Upper lobe of right lung (tissue), 1 donor: ENCODE measurements at places on chromosomes 4 and X. TPM values are rescaled to one million over a fixed set of nuclear protein-coding genes. Genes with fewer than 3 reads are reported as not detected.

GRCh38 chr4:45701621-45702020, 422.2 kb downstream of the GABRG1 start:
- no peak overlapping the region for H3K27ac ChIP-seq
- H3K4me1 ChIP-seq, result no peaks in the 10 kb centered on the region
- no peak for DNase-seq
- H3K27me3 ChIP-seq, result no peaks in the 10 kb centered on the region
- no peak overlapping the region for H3K4me3 ChIP-seq

MAGEB2 gene
- total RNA-seq, result not detected

MAML3 gene
- 13.1 TPM for total RNA-seq

- H3K4me3 ChIP-seq, result peak overlapping the region; percentile 48
- no peaks in the 10 kb centered on the region for H3K4me1 ChIP-seq
- H3K27ac ChIP-seq, result peak overlapping the region; percentile 74
- no peak for DNase-seq
These were observed 25.7 kb upstream of the BCORL1 start for GRCh38 chrX:129956765-129957164.

- no peak overlapping the region for H3K27ac ChIP-seq
- peaks cover 9% of the 10 kb centered on the region for H3K4me1 ChIP-seq
- no peaks in the 10 kb centered on the region for H3K36me3 ChIP-seq
- DNase-seq, result no peak
- H3K4me3 ChIP-seq, result no peak overlapping the region
- no peaks in the 10 kb centered on the region for H3K27me3 ChIP-seq
These were observed 181.4 kb upstream of the RBPJ start for GRCh38 chr4:26139310-26139924.

GRCh38 chr4:3389233-3390215, 52.2 kb upstream of the HGFAC start:
- DNase-seq, result peak; percentile 65
- H3K4me1 ChIP-seq, result peaks cover 29% of the 10 kb centered on the region
- no peaks in the 10 kb centered on the region for H3K27me3 ChIP-seq
- H3K36me3 ChIP-seq, result no peaks in the 10 kb centered on the region
- H3K27ac ChIP-seq, result peak overlapping the region; percentile 86

SLC16A2 gene
- 8.1 TPM for total RNA-seq

DNA sequence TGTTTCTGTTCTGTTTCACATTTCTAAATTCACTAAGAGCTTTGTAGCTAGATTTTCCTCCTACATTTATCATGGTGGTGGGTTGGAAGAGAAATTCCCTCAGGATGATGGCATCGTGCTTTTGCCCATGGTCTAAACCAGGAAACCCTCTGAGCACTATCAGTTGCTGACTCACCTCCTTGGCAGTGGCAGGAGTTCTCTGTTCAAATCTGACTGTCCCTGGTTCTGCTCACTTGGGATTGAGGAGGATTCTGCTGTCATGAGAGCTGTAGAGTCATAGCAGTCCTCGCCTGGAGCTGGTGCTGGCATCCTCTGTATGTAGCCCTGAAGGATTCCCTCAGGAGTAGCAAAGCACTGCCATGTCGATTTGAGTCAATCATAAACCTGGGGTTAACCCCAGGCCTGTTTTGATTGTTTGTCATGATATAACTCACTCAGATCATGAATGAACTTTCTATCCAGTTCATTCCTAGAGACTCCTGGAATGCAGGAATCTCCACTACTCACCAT, 9.4 kb downstream of the TEX13A start:
- H3K36me3 ChIP-seq, result no peaks in the 10 kb centered on the region
- no peak overlapping the region for H3K27ac ChIP-seq
- H3K4me1 ChIP-seq, result no peaks in the 10 kb centered on the region
- no peak for DNase-seq
- no peak overlapping the region for H3K4me3 ChIP-seq
- H3K27me3 ChIP-seq, result no peaks in the 10 kb centered on the region

DNA sequence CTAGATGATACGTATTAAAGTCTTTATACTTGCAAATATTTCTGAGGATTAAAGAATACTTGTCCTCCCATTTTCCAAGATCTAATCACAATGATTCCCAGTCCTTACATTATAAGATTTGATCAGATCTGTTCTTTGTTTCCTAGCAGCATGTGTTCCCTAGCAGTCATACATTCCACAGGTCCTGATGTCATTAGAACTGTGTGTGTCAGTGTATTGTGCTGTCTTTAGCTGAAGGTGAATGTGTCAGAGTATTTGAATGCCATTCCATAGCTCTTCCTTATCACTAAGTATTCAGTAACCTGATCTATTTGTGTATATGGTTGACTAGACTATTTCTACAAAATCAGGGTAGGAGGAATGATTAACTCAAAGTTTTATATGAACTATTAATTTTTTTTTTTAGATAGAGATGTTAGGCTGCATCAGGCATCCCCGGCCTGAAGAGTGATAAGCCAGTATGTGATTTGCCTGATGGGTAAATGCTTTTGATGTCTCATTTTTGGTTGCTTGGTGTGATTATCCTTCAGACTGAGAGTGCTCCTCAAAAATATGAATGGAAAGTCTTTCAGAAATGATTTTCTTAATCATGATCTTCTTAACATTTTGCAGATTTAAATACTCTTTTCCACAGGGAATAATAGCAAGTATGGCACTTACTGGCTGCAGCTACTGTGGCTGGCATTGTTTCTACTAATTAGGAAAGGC, 4.4 kb downstream of the ADGRL3 start:
- no peak overlapping the region for H3K4me3 ChIP-seq
- peaks cover 47% of the 10 kb centered on the region for H3K27me3 ChIP-seq
- no peaks in the 10 kb centered on the region for H3K4me1 ChIP-seq
- no peak for DNase-seq
- H3K27ac ChIP-seq, result no peak overlapping the region

EDA gene
- 5.5 TPM for total RNA-seq

DNA sequence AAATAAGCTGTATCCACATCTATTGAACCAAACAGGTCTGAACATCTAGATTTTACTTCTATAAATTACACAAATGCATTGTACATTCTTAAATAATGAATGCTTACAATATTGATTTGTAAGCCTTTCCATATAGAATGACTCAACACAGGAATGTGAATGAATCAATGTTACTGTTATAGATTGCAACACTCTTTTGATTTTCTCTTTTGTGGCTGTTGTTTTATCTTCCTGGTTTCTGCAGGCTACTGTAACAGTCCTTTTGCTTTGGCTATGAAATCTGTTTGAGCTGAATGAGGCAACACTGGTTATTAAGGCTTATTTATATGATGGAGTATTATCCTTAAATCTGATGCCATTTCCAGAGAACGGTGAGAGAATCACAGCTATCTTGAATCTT, 49.5 kb downstream of the GPR50 start:
- no peaks in the 10 kb centered on the region for H3K27me3 ChIP-seq
- no peaks in the 10 kb centered on the region for H3K4me1 ChIP-seq
- no peak for DNase-seq
- no peak overlapping the region for H3K4me3 ChIP-seq

DNA sequence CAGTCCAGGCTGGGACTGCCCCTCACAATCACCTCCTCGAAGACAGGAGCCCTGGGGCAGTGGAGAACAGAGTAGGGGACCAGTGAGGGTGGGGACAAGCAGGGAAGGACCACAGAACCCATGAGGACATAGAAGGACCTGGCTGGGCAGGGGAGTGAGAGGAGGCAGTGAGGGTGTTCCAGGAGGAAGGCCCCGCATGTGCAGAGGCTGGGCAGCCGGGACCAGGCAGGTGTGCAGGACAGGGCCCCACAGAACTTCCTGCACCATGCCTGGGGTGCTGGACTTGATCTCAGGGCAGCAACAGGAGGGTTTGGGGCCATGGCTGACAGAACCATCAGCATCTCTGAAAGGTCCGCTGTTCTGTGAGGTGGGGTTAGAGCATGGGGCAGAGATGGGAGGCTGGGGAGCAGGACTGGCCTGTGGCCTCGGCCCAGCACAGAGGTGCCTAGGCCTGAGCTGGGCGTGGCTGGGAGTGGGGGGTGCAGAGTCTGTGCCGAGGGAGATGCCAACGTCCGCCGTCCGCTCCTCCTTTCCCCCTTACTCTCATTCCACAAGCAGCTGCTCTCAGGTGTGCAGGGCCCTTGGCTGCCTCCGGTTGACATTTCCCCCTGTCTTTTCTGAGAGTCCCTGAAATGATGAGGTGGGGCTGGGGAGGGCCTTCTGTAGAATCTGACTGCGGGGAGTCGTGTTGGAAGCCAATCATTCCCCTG, 40.8 kb downstream of the EVC start:
- H3K27ac ChIP-seq, result no peak overlapping the region
- no peaks in the 10 kb centered on the region for H3K4me1 ChIP-seq
- no peaks in the 10 kb centered on the region for H3K27me3 ChIP-seq
- peak; percentile 44 for DNase-seq

GRCh38 chrX:1212532-1212931, at the start of gene CRLF2:
Gene CRLF2, minus strand, starts transcription at chrX:1212649. Its CDS starts 15 bp downstream, at chrX:1212634.
- no peaks in the 10 kb centered on the region for H3K36me3 ChIP-seq
- H3K27me3 ChIP-seq, result no peaks in the 10 kb centered on the region
- DNase-seq, result no peak
- no peaks in the 10 kb centered on the region for H3K4me1 ChIP-seq
- no peak within 1 kb of the TSS for H3K4me3 ChIP-seq

PRR32 gene
- not detected for total RNA-seq

GABRB1 gene
- total RNA-seq, result not detected

SHROOM3 gene
- 73.3 TPM for total RNA-seq

GRCh38 chr4:141686879-141687278, 50.5 kb downstream of the IL15 start:
- no peak overlapping the region for H3K4me3 ChIP-seq
- H3K36me3 ChIP-seq, result no peaks in the 10 kb centered on the region
- no peak overlapping the region for H3K27ac ChIP-seq
- no peaks in the 10 kb centered on the region for H3K27me3 ChIP-seq
- H3K4me1 ChIP-seq, result no peaks in the 10 kb centered on the region
- DNase-seq, result no peak

GRCh38 chrX:39161611-39162255, 360.5 kb downstream of the MID1IP1 start:
- H3K27me3 ChIP-seq, result no peaks in the 10 kb centered on the region
- H3K4me1 ChIP-seq, result no peaks in the 10 kb centered on the region
- H3K36me3 ChIP-seq, result no peaks in the 10 kb centered on the region
- DNase-seq, result no peak
- no peak overlapping the region for H3K27ac ChIP-seq
- H3K4me3 ChIP-seq, result no peak overlapping the region

DNA sequence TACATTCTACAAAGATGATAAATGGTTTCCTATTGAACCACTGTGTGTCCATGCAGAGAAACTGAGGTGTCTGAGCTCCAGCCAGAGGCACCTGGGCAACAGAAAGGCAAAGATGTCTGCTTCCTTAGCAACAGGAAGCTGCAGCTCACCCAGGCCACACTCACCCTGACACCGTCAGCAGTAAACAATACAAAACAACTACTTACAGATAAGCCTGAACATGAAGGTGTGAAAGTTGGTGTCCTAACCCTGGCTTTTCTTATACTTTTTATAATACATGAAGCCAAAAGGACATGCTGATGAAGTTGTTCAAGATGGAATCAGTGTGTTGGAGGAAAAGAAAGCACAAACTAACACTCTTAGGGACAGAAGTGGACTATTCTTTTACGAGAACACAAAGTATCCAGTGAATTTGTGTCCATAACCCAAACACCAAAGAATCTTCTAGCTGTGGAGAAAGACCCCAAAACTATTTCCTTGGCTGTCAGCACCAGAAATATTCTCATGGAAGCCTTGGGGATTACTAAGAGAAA, 117.3 kb downstream of the SYNPO2 start:
- H3K36me3 ChIP-seq, result no peaks in the 10 kb centered on the region
- H3K27me3 ChIP-seq, result no peaks in the 10 kb centered on the region
- no peak for DNase-seq

DNA sequence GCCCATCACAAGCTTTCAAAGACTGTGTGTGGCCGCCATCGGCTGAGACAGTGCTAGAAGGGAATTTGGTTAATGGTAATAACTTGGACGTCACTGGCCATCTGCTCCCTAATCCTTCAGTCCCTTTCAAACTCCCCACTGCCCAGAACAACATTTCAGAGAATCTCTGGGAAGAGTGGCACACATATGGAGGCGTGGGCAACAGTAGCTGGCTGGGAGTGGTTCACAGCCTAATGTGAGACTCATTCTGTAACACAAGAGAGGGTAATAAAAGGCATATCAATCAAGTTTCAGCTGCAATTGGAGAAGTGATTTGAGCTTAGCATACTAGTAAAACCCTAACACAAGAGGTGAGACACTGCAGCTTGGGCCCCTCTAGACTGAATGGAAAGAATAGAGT, 15.4 kb downstream of the SMIM10 start:
- H3K27ac ChIP-seq, result no peak overlapping the region
- DNase-seq, result no peak
- no peak overlapping the region for H3K4me3 ChIP-seq
- no peaks in the 10 kb centered on the region for H3K27me3 ChIP-seq
- no peaks in the 10 kb centered on the region for H3K4me1 ChIP-seq
- no peaks in the 10 kb centered on the region for H3K36me3 ChIP-seq
